ENCODE measurements at places on chromosomes 12 and 14.

DNA sequence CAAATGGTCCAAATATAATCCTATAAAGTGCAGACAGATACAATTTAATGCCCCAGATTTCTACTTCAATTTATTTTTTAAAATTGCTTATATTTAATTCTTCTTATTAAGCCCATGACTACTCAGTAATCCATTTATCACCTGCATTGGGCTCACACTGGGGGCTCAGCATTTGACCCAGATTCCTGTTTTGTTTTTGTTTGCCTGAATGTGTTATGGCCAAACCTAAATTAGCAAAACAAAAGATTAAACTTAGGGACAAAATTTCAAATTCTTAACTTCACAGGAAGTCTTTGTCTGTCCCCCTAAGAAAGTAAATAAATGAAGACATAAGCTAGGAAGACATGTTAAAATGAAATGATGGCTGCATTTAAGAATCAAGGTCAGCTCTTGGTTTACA lies 322.3 kb downstream of the RMST start:
- no peak for DNase-seq

DNA sequence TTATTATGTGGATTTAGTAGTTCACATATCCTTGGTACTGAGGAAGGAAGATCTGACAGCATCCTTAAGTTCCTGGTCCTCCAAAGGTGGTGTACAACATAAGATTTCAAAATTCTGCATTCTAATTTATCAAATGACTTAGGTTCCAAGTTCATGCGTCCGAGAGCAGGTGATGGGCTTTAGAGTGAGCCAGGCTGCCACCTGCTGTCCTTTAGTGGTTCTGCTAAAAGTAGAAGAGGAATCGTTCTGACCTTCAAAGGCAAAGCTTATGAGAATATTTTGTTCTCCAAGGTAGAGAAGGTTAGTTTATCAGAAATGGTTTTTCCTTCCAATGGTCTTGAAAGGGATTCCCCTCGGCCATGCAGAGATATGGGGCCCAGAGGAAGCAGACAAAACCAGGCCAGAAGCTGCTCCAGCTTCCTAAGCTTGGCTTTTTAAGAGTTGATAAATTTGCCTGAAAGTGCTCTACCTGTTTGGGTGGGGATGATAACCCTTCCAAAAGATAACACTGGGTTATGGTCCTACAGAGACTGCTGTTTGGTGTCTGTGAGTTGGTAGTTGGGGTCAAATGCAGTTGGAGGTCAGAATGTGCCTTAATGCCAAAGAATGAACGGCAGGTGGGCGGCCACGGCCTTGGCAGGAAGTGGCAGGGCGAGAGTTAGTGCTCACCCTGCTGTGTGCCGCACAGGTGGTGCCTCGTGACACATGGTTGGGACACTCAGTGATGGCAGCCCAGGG lies 29.1 kb upstream of the LRTM2 start:
- DNase-seq: peak; percentile 66

DNA sequence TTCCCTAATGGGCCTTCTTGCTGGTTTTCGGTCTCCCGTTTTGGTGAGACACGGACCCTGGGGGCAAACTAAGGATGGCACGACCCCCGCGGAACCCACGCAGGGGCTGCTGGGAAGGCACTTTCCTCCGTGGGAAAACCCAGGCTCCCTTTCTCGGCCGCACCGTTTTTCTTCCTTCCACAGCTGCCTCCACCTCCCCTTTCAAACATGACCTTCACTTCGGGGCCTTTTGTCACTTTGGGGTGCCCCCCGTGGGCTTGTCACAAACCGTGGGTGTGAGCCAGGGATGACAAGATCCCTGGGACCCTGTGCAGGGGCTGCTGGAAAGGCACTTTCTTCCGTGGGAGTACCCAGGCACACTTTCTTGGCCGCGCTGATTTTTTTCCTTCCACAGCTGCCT lies 268.7 kb downstream of the ALG10 start:
- DNase-seq: no peak

- DNase-seq: peak; percentile 65
These were observed 1.4 kb downstream of the TMTC1 start for GRCh38 chr12:29782285-29782870.

DNA sequence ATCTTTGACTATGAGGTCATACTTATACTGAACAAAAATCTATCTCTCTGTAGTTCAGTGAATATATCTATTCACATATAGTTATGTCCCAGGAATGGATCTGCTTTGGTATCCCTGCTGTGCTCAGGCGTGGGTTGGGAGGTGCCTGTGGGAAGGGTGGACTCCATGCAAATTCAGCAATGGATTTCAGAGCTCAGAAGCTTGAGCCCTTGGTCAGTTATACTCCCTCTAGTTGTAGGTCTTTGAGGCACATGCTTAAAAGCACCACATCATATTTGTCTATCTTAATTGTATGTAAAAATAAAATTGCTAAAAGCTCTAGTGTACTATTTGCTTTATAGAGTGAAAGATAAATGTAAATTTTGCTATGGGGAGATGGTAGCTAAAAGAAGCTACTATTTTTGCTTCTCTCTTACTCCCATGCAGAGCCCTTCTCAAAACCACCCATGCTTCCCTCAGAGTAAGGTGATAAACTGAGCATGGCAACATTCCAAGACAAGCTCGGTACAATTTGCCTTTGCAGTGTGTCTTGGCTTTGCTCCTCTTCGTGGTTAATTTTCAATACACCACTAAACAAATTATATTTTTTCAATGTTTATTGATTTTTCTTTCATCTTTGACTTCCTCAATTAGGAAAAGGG lies 54.9 kb downstream of the SLC16A7 start:
- DNase-seq: no peak

DNA sequence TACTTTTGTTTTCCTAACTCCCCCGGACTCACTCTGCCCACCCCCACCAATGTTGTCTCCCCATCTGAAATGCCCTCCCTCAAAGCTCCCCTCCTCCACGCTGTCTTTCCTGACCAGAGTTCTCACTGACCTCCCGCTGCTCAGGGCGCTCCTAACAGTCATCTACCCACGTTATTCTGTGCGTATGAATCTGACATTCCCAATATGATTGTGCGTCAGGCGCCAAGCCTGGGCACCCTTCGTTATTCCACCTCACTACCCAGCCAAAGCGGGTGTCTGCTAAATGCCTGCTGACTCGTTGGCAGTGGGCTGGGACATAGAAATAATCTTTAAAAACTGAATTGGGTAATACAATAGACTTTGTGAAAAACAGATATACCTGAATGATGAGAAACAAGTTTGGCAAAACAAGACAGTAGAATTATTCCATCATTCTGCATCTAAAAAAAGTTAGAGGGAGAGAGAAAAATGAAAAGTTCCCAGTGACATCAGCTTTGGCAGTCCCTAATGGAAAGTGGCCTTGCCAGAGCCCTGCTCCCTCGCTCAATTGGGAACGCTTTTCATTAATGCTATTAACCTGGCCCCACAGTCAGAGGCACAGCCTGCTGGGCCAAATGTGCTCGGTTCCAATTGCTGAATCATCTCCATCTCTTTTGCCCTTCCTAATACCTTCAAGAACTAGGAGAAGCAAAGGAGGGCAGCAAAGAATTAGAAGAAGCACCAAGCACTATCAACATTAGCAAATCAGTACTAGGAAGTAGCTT lies 74.0 kb upstream of the PLXNC1 start:
- no peak for DNase-seq

Measured in NCI-H345 (cell line).